ENCODE measurements at places on chromosomes 3 and 15.

DNA sequence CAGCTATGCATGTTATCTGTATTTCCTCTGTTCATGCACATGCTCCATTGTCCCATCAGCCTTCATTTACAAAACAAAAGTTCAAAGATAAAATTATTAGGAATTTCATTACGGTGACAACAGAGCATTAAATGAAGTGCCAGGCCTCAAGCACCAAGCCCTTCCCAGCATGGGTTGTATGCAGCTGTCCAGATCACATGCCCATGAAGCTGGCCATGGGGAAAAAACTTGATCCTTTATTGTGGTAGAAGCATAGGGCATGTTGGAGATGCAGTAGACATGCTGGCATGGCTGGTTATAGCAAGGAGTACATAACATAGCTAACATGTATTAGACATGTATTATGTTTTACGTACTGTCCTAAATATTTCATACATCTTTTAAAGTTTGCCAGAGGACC lies 4.1 kb upstream of the THRB start:
- no peak for DNase-seq

- no peak for DNase-seq
Measured at GRCh38 chr3:87200060-87200647, 27.0 kb upstream of the CHMP2B start.

GRCh38 chr3:4986782-4987537 lies 7.7 kb downstream of the BHLHE40 start:
- DNase-seq, result peak; percentile 82

DNA sequence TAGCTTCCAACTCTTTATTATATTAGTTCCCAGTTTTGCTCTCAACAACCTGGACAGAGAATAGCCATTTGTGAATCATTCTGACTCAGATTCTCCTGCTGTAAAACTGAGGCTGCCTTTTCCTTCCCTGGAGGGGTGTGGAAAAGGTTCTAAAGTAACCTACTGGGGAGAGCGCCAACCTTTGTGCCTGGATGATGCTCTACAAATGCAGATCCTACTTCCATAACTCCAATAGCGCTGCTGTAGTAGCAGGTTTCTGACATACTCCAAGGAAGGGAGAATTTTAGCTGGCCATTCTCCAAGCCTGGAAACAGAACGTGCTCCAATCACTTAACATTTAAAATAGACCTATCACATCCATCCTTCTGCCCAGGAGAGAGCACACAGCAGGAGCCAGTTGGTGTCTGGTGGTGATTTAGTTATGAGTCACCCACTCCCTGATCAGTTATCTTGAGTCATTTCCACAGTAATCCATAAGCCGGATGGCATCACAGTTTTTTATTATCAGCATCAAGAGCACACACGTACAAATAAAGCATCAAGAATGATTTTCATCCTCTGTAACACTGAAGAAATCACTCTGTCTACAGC lies 38.3 kb downstream of the MYH15 start:
- DNase-seq, result no peak

GRCh38 chr15:94236608-94237007 lies 5.2 kb downstream of the MCTP2 start:
- no peak for DNase-seq

DNA sequence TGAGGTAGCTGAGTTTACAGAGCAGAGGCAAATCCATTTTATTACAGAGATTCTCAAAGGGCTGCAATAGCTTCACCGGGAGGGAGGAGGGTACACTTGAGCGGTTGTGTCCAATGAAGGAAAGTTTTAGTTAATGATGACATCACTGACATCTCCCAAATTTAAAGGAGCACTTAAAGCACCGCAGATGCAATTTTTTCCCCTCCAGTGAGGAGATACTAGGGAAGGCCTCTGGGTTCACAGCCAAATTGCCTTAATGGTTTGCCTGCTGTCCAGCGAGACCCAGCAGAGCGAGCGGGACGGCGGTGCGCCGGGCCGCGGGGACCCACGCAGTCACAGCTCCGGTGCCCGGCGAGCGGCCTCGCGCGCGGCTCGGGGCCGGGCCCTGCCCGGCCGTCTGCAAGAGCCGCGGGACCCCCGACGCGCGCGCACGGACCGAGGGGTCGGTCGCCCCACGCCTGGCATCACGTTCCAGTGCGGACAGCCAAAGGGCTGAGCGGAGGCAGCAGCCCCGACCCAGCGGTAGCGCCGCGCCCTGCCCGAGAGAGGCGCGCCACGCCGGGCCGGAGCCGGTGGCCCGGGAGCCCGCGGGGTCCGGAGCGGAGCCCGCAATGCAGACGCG lies 160.5 kb upstream of the CHRNA7 start:
- no peak for DNase-seq

DNA sequence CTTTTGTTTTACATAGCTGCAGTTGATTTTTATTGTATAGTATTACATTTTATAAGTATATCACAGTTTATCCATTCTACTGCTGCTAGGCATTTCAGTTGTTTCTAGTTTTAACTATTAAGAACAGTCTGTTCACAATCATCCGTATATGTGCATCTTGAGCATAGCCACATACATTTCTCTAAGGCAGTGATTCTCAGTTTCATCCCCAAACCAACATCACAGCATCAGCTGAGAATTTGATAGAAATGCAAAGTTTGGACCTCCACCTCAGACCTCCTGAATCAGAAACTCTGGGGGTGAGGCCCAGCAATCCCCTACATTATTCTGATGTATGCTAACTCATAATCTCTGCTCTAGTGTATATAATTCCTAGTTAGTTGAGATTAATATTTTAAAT lies 120.8 kb downstream of the VPS8 start:
- DNase-seq, result no peak

DNA sequence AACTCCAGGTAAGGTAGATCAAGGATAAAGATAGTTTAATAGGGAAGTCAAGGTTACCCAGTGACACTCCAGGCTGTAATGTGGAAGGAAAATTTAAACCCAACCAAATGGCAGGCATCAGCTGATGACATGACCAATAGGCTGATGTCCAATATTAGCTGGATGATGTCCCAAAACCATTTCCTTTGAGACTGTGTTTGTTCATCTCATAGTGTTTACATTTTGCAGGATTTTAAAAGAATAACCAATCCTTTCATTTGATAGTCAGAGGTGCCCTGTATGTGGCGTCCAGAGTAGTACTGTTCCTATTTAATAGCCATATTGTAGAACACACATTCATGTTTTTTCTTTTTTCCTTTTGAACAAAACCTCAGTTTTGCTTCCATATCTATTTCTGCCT lies 23.3 kb upstream of the TMEM158 start:
- no peak for DNase-seq

GRCh38 chr3:149964291-149964690 lies 6.4 kb downstream of the PFN2 start:
- DNase-seq, result no peak

DNA sequence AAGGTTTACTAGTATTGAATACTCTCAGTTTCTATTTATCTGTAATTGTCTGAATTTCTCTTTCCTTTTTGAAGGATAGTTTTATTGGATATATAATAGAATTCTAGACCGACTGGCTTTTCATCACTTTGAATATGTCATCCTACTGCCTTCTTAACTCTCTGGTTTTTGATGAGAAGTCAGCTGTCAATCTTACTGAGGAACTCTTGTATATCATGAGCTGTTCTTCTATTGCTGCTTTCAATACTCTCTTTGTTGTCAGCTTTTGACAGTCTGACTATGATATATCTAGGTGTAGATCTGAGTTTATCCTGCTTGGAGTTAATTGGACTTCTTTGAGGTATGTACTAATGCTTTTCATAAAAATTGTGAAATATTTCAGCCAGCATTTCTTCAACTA lies 333.8 kb downstream of the PLCL2 start:
- DNase-seq, result no peak
